ENCODE measurements at places on chromosomes 11 and 22. TPM values are rescaled to one million over a fixed set of nuclear protein-coding genes. Genes with fewer than 3 reads are reported as not detected.

Gene OR5AS1
- total RNA-seq: not detected

Gene NXPE2
- total RNA-seq: not detected

Gene HTR3B
- not detected for total RNA-seq

Gene MS4A4E
- total RNA-seq: not detected

Gene FXYD2
- not detected for total RNA-seq

Gene DDIAS
- total RNA-seq: 5.4 TPM

Gene MMP27
- total RNA-seq: not detected

Gene MEI1
- 2.2 TPM for total RNA-seq

Gene ADAMTS15
- 1.3 TPM for total RNA-seq

GRCh38 chr11:30861531-30861930, 275.4 kb upstream of the MPPED2 start:
- H3K36me3 ChIP-seq: no peaks in the 10 kb centered on the region
- no peaks in the 10 kb centered on the region for H3K27me3 ChIP-seq

DNA sequence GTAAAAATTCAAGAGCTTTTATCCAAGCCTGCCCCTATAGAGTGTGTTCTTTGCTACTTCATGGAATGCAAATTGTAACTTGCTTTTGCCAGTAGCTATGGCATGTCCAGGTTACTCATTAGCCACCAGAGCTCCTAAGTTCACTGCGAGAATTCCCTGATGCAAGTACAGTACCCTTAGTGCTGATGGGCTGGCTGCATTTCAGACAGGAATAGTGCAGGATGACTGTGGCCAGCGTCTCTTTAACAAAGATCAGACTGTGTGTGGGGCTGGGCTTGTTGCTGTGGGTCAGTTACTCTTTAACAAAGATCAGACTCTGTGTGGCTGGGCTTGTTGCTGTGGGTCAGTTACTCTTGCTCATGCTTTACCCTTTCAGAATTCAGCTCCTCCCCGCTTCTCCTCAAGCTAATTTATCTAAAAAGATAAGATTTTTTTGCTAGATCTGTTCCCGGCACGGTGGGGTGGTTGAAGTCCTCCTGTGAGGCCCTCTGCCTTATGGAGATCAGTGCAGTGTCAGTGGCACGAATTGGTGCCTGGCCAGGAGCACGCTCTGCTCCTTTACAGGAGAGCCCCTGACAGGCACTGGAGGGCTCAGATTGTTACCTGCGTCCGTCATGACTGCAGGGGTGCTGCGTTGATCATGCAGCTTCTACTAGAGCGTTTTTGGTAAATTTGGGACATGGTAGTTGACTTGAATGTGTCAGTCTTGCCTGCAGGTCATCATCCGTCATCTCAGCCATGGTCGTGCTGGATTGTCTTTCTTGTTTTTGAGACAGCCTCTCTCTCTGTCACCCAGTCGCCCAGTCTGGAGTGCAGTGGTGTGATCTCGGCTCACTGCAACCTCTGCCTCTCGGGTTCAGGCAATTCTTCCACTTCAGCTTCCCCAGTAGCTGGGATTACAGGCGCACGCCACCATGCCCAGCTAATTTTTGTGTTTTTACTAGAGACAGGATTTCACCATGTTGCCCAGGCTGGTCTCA, 27.0 kb downstream of the AP2A2 start:
- no peak overlapping the region for H3K4me3 ChIP-seq
- no peaks in the 10 kb centered on the region for H3K36me3 ChIP-seq
- H3K27me3 ChIP-seq: no peaks in the 10 kb centered on the region
- H3K27ac ChIP-seq: peak overlapping the region; percentile 24
- DNase-seq: peak; percentile 51
- no peaks in the 10 kb centered on the region for H3K4me1 ChIP-seq

GRCh38 chr22:22203048-22203971, 41.3 kb upstream of the VPREB1 start:
- H3K4me1 ChIP-seq: no peaks in the 10 kb centered on the region
- H3K4me3 ChIP-seq: no peak overlapping the region
- no peak for DNase-seq
- no peaks in the 10 kb centered on the region for H3K36me3 ChIP-seq

DNA sequence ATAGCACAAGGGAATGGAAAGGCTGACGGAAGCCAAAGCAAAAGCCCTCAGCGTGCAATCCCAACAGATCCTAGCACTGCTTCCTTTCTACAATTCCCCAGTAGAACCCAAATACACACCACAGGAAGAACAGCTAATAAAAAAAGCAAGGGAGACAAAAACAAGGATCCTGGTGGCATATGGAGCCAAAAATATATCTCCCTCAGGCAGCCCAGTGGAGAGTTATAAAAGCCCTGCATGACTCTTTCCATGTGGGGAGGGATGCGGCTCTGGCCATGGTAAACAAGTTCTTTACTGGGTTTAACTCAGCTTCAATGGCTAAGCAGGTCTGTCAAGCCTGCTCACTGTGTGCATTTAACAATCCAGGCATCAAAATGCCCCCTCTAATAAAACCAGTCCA, 88.1 kb downstream of the PIWIL4 start:
- peaks cover 12% of the 10 kb centered on the region for H3K4me1 ChIP-seq
- no peak overlapping the region for H3K4me3 ChIP-seq
- H3K27me3 ChIP-seq: no peaks in the 10 kb centered on the region
- no peak overlapping the region for H3K27ac ChIP-seq
- no peaks in the 10 kb centered on the region for H3K36me3 ChIP-seq

DNA sequence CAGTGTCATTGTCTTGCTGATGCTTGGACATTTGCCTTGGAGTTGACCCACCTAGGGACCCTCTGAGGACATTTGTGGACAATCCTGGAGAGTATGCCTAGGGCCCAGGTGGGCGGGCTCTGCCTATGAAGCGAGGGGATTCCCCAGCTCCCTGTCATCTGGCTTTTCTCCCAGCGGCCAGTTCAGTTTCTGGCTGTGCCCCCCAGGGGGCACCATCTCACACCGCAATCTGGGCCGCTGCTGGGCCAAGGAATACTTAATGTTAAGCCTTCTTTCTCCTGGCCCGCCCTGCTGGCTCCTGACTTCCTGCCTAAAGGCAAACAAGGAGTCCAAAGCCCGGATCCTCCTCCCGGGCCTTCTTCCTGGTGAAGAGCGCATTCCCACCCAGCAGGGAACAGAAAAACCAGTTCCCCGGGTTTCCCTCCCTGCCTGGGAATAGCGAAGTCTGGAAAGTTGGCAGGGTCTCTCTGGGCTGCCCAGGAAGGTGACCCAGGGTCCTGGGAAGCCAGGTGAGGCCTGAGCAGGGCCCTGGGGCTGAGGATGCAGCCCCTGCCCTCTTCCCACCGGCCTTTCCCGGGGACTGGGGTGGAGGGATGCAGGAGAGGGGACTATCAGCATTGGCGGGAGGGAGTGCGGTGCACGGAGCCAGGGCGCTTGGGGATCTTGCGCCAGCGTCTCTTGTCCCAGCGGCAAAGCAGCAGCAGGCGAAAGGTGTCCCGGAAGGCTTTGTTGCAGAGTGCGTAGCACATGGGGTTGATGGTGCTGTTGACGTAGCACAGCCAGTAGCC, 11.9 kb downstream of the CHRM1 start:
- H3K27me3 ChIP-seq: no peaks in the 10 kb centered on the region

DNA sequence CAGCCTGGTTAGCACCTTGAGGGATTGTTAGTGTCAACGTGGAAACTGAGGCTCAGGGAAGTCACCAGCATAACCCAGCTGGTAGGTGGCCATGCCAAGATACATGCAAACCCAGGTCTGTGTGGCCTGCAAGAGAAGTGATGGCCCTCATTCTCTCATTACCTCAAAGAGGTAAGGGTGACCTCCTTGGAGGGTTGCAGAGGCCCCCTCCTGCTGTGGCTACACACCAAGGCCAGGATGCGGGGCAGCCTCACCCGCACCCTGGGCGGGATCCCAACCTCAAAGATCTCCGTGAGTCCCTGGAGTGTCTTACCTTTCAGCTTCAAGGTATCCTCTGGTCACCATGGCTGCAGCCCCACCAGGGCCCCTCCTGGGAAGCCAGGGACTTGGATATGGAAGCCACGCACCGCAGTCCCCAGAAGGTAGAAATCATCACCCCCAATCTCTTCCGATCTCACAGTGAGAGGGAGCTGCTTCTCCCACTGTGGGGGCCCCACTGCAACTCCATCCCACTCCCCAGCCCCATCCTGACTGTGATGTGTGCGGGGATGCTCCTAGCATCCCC, 95.4 kb downstream of the MORC2 start:
- no peak overlapping the region for H3K4me3 ChIP-seq
- no peaks in the 10 kb centered on the region for H3K36me3 ChIP-seq
- peaks cover 5% of the 10 kb centered on the region for H3K4me1 ChIP-seq
- no peak for DNase-seq

DNA sequence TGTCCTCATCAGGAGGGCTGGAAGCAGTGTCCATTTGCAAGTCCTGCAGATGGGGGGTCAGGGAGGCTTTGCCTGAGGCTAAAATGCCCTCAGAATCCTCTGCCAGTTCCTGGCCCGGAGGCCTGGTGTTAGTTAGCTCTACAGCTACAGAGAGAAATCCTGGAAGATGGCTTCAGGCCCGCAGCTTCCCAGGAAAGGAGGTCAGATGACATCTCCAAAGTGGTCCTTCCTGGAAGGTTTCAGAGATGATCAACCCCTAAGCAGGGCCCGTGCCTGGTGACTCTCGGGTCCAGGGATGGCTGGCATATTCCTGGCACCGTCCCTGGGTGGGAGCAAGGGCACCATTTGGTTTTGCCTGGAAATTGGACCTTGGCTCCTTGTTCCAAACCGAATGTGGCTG, 959.1 kb downstream of the BRD1 start:
- no peaks in the 10 kb centered on the region for H3K27me3 ChIP-seq
- H3K36me3 ChIP-seq: no peaks in the 10 kb centered on the region
- H3K4me1 ChIP-seq: no peaks in the 10 kb centered on the region

DNA sequence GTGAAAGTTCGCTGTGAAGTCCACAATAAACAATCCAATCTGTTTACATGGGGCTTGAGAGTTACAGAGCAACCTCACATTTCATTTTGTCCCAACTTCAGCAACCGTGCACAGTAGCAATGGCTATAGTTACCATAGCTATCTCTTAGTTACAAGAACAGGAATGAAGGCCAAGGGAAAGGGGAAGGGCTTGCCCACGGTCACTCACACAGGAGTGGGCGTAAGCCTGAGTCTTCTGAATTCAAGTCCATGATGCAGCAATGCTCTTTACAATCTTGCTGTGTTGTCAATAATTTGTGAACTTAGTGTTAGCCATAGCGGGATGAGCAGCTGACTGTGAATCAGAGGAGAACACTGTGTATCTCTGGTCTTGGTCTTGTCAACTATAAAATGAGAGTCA, 102.9 kb downstream of the ADAMTS15 start:
- no peaks in the 10 kb centered on the region for H3K27me3 ChIP-seq
- peak; percentile 27 for DNase-seq
- no peak overlapping the region for H3K4me3 ChIP-seq
- H3K36me3 ChIP-seq: no peaks in the 10 kb centered on the region

DNA sequence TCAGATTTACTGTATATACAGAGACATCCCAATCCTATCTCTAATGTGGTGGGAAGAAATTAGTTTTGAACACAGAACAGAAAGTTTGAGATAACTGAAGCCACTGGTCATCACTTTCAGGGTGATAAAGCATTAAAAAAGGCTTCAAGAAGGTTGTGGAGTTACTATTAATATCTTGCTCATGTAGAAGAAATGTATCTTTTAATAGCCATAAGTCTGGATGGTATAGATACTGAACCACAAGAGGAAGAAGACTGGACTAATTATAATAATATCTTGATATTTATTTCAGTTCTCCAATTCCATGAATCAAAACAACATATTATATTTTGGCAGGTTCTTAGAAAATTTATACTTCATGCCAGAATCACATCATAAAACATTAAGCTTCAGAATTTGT, 137.1 kb downstream of the TMEM135 start:
- H3K4me1 ChIP-seq: peaks cover 11% of the 10 kb centered on the region
- H3K4me3 ChIP-seq: no peak overlapping the region
- no peak overlapping the region for H3K27ac ChIP-seq
- H3K36me3 ChIP-seq: no peaks in the 10 kb centered on the region

DNA sequence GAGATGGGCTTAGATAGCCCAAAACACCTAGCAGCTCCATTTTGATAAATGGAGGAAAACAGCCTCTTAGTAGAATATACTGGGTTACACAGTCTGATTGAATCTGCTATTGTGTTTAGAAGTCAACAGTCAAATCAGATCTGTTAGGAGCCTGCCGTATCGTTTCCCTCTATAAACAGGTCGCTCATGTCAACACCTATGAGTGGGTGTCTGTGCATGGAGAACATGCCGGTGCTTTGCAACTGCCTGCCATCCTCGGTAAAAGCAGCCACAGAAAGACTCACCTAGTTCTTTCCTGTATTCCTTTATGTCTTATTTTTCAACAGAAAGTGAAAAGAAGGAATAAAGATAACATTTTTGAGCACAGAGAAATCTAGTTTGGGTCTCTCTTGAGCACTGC, 99.4 kb downstream of the ETS1 start:
- peak overlapping the region; percentile 81 for H3K27ac ChIP-seq
- peak overlapping the region; percentile 23 for H3K4me3 ChIP-seq
- peaks cover 55% of the 10 kb centered on the region for H3K4me1 ChIP-seq
- H3K36me3 ChIP-seq: peaks cover 67% of the 10 kb centered on the region
- no peaks in the 10 kb centered on the region for H3K27me3 ChIP-seq
- DNase-seq: no peak

- no peaks in the 10 kb centered on the region for H3K27me3 ChIP-seq
- no peak for DNase-seq
- H3K4me3 ChIP-seq: no peak overlapping the region
- no peaks in the 10 kb centered on the region for H3K36me3 ChIP-seq
- H3K4me1 ChIP-seq: no peaks in the 10 kb centered on the region
These were observed 356.6 kb downstream of the CASP12 start for GRCh38 chr11:104541701-104542100.

- H3K4me3 ChIP-seq: peak overlapping the region; percentile 94
- H3K27ac ChIP-seq: peak overlapping the region; percentile 76
- H3K4me1 ChIP-seq: peaks cover 5% of the 10 kb centered on the region
- no peaks in the 10 kb centered on the region for H3K36me3 ChIP-seq
- peak; percentile 57 for DNase-seq
These were observed 624 bp downstream of the TMEM41B start for GRCh38 chr11:9313648-9314290.

DNA sequence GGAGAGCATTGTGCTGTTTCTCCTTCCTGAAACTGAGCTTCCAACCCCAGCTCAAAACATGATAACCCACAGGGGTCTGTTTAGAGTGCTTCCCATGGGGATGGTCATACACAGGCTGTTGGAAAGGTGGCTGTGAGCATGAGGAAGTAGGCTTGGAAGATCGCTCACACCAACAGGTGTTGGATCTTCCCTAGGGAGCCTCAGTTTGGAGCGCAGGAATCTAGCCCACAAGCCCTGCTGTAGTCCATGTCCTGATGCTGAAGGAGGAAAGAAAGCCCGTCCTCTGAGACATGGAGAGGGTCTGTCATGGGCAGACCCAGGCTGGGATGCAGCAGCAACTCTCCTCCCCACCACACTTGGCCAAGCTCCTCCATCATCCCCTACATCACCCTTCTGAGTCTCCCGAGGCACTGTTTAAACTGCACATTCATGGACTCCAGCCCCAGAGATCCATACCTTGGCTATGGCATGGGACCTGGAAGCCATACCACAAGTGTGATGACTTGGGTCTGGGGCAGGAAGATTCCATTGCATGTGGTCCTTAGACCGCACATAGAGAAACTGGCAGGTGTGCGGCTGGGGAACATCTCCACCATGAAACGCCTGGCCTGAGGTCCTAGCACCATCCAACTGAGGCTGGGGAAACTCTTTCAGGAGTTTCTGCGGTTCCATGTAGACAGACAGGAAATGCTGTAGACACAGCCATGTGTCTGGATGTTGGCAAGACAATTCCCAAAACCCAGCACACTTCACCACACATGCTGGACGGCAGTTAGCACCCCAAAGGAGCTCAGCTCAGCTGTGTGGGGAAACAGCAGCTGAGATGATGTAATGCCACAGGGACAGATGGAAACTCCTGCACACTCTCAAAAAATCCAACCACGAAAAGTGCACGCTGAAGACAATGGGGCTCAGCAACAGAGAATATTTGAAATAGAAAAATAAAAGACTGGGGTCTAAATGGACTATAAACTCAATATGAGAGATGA, 27.6 kb upstream of the TTC12 start:
- H3K36me3 ChIP-seq: no peaks in the 10 kb centered on the region
- no peaks in the 10 kb centered on the region for H3K27me3 ChIP-seq
- no peaks in the 10 kb centered on the region for H3K4me1 ChIP-seq
- no peak overlapping the region for H3K27ac ChIP-seq

Measured in GM23248 (cell line).